Activated naive CD8-positive, alpha-beta T cell treated with anti-CD3 and anti-CD28 coated beads for 36 hours (primary cell): ENCODE measurements at places on chromosomes 7 and 10. TPM values are rescaled to one million over a fixed set of nuclear protein-coding genes. Genes with fewer than 3 reads are reported as not detected.

DNA sequence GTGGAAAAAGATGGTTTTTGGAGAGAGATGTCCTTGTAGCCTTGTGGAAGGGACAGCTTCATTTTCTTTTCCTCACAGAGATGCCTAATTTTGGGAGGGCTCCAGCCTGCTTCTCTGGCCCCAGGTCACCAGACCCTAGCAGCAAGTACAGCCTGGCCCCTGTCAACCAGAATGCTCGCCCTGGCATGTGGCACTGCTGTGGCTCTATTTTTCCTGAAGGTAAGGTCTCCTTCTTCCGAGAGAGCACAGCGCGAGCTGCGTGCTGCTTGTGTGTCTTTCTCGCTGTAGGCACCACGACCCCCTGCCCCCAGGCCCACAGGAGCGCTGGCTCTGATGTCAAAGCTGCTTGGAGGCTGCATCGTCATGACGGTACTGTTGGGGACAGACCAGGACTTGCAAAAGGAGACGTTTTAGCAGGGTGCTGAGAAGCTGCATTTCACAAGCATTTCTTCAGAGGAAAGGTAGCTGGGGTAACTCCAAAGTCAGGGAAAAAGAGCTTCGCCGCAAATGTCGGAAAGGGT lies 58.7 kb downstream of the CLEC2L start:
- DNase-seq, result no peak

PON3 gene
- not detected for total RNA-seq

DNA sequence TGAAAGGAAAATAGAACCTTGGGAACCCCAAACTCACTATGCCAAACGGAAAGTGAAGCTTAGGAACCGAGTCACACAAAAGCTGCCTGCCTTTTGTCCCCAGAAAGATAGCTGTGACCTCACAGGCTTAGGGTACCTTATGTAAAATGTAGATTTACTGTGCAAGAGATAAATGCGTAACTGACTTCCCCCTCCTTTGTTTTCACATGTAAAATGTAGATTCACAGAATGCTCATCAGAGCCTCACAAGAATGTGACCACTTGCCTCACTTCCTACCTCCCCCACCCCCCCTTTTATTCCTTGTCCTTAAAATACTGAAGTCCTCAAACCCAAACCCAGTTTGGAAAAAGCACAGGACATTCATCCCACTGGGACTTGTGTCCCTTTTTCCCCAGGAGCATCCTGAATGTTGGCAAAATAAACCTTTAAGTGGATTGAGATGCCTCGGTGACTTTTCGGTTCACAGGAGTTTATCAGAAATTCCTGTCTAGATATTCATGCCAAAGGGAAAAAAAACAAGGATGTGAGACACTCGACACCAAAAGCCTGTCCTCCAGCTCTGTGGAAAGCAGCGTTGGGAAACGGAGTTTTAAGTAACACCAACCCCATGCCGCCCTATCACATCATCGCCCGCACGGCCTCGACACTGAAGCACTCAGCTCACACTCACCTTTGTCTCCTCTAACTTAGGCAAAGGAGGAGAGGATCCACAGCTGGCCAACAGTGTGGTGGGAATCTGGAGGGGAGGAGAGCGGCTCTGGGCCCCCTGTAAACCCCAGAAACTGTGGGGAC lies 45.9 kb downstream of the SVIL start:
- DNase-seq, result no peak

DNA sequence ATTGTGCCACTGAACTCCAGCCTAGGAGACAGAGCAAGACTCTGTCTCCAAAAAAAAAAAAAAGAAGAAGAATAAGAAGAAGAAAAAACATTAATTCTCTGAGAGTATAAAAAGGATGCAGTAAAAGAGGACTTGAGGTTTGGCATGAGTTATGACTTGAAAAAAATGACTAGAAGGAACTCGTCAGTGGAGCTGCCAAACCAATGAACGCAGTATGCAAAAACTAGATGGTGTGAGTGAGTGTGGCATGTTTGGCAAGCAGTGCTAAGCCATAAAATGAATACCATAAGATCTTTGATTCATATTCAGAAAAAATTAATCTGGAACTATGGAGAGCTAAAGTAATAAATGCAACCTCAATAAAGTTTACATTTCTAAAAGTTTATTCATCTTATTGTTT lies 68.6 kb upstream of the MEOX2 start:
- DNase-seq, result no peak

FAM221A gene
- 4.6 TPM for total RNA-seq

GRCh38 chr10:25047088-25047487 lies 30.7 kb downstream of the THNSL1 start:
- DNase-seq, result no peak

ATOH7 gene
- not detected for total RNA-seq

GJD4 gene
- total RNA-seq, result not detected

DNA sequence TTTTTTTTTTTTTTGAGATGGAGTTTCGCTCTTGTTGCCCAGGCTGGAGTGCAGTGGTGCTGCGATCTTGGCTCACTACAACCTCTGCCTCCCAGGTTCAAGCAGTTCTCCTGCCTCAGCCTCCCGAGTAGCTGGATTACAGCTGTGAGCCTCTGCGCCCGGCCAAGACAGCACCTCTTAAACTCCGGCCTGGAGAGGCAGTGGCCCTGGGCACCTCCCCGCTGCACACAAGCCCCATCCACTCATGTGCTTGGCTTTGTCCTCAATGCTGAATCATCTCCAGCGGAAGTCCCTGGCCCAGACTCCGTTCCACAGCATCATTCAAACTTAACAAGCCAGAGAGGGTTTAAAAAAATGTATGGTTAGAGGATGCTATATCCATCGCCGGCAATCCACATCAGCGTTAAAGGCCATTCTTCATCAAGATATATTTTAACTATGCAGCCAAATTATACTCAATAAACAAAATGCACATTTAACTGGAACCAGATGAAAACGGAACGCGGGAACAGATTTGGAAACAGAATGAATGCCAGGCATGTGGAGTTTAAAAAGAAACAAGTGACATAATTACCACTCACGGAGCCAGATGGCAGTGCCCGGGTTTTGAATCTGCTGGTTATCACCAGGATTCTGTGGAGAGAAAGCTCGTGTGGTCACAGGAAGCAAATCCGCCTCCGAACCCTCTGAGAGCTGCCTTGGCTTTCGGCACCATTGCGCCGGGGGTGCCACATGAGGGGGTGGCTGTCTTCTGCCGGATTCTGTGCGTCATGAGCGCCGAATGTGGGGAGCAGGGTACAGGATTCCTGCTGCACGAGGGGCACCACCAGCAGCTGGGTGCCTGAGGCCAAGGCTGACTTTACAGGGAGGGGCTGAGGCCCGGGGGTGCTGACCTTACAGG lies 45.6 kb upstream of the CFAP46 start:
- DNase-seq, result no peak

LYZL1 gene
- not detected for total RNA-seq

LRRC4 gene
- total RNA-seq, result not detected

- no peak for DNase-seq
Measured at GRCh38 chr7:128812514-128813168, 17.6 kb upstream of the FLNC start.

- DNase-seq, result no peak
Measured at GRCh38 chr10:18423058-18423637, 228.2 kb downstream of the NSUN6 start.

- DNase-seq, result no peak
Measured at GRCh38 chr7:133977409-133978274, 149.5 kb upstream of the LRGUK start.

SKIDA1 gene
- not detected for total RNA-seq

DNA sequence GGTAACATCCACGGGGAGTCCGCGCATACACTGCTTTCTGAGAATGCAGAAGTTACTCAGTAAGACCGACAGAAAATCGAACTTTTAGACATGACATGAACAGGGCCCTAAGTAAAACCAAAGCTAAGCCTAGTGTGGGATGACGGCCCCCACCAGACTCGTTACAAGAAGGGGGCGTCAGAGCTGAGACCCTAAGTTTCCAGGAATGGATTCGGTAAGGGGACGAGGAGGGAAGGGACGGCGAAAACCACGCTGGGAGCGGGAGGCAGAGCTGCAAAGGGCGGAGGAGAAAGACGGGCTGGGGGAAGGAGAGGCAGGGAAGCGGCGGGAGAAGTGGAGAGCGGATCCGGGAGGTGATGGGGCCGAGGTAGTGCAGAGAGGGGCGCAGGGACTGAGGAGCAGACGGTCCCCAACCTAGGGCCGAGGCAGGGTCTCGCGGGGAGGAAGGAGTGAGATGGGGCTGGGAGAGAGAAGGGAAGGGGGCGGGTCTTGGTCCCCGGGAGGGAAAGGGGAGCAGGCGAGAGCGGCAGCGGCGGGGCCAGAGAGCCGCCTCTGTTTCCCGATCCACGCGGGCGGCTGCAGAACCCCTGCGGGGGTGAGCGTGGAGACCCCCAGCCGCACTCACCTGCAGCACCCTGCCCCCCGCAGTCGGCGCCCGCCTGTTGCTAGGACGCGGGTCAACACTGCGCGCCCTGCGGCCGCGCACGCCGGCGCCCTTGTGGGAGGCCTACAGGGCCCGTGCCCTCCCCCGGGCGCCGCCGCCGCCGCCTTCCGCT lies 513 bp downstream of the ODAD2 start:
- peak; percentile 50 for DNase-seq

CDK1 gene
- total RNA-seq, result 96.6 TPM
